ENCODE measurements at places on chromosomes 11 and 22.
A peak's percentile ranks its signal among the peaks of the same experiment; 100 is the strongest.

DNA sequence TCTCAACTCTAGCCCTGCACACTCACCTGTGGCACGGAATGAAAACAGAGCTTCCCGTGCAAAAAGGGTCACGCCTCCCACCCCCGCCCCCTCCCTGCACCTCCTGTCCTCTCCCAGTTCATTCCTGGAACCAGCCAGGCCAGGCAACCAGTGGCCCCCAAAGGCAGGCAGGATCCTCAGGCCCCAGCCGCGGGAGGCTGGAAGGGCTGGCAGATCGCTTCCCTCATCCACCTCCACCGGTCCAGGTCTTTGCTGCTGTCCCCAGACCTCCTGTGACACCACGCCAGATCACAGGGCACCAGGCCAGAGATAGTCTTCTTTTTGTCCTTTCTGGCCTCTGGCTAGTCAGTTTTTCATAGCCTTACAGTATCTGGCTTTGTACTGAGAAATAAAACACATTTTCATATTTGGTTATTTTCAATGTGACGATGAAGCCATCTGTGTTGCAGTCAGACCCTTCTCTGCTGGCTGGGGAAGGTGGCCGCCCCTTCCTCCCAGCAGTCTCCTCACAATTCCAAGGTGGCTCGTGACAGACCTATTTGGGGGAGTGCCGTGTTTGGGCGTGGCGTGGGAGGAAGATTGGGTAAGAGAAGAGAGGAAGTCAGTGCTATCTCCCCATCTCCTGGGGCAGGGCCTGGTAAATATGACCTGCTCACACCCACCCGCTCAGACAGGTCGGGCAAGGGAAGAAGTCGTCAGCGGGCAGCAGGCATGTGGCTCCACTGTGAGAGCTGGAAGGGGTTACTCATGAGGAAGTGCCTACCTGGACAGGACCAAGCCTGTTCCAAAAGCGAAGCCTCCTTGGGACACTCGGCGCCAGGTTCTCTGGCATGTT is 9.1 kb downstream of the SSH3 start:
- DNase-seq, result no peak

GRCh38 chr11:74638869-74639268 is 46.5 kb downstream of the POLD3 start:
- DNase-seq, result no peak

- DNase-seq, result no peak
Measured at GRCh38 chr22:42301077-42301741, 30.8 kb upstream of the TCF20 start.

GRCh38 chr11:43632181-43632580 is 48.4 kb upstream of the HSD17B12 start:
- DNase-seq, result peak; percentile 39

DNA sequence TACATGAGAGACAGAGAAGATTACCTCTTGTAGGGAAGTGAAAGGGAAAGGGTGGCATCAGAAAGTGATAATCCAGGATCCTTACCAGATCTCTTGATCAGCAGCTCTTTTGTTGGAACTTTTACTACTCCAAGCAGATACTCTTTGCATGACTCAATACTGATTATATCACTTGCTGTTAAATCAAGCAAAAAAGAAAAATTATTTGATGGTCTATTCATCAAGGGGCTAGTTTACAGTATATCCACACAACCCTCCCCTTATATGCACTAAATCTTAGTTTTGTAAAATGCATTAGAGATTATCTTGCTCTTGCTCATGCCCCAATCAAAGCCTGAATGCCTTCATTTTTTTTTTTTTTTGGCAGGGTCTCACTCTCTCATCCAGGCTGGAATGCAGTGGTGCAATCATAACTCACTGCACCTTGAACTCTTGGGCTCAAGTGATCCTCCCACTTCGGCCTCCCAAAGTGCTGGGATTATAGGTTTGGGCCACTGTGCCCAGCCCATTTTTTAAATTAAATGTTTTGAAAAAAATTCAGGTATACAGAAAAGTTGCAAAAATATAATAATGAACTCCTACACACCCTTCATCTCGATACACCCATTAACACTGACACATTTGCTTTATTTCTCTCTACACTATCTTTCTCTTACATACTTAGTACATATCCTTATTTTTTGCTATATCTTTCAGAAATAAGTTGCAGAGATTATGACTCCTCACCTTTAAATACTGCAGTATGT is 76.1 kb upstream of the UCP3 start:
- DNase-seq, result peak; percentile 59

DNA sequence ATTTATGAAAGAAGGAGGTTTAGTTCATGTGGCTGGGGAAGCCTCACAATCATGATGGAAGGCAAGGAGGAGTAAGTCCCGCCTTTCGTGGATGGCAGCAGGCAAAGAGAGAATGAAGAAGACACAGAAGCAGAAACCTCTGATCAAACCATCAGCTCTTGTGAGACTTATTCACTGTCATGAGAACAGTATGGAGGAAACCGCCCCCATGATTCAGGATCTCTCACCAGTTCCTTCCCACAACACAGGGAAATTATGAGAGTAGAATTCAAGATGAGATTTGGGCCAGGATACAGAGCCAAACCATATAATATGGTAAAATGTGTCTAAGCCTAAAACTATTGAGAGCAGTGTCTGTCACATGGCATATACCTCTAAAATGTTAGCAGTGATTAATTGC is 503.8 kb upstream of the CCDC179 start:
- DNase-seq, result no peak

DNA sequence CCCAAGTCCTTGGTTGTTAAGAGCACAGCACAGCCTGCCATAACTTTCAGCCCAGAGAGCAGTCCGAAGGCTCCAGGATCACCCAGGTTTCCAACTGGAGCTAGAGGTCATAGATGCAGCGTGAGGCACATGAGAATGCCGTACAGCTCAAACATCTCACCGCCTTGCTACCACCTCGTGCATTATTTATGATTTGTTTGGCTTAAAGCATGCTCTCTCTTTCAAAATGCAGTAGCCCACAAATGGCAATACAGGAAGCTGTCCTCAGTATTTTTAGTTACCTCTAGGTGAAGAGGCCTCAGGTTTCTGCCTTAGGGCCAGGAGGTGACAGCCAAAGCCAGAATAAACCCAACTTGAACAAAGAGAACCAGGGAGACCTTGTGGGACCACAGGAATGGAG is 14.4 kb downstream of the SCN3B start:
- no peak for DNase-seq

DNA sequence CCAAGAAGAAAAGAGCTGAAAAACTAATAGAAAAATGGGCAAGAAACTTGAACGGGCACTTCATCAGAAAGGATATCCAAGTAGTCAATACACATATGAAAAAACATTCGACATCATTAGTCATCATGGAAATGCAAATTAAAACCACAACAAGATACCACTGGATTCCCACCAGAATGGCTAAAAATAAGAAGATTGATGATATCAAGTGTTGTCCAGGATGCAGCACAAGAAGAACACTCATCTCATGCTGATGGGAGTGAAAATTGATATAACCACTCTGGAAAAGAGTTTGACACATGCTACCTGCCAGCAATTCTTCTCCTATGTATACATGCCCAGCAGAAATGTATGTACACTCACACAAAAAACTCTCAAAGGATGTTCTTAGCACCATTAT is 26.9 kb upstream of the SCUBE2 start:
- no peak for DNase-seq

All from choroid plexus epithelial cell (primary cell).